Liver (tissue), 10 donors: ENCODE measurements at places on chromosomes 6 and 20. TPM values are rescaled to one million over a fixed set of nuclear protein-coding genes. Genes with fewer than 3 reads are reported as not detected.

Gene BPI
- total RNA-seq = 0.08 TPM

Gene SKIC2
- 57.6 TPM for total RNA-seq

Gene KHDRBS2
- 1.1 TPM for total RNA-seq

Gene HTR1E
- not detected for total RNA-seq

Gene TMEM14C
- total RNA-seq = 239 TPM
